ENCODE measurements at places on chromosomes 12 and 14. TPM values are rescaled to one million over a fixed set of nuclear protein-coding genes. Genes with fewer than 3 reads are reported as not detected.

The CMA1 gene
- 0.56 TPM for total RNA-seq

- no peak overlapping the region for H3K27ac ChIP-seq
- no peaks in the 10 kb centered on the region for H3K4me1 ChIP-seq
- no peaks in the 10 kb centered on the region for H3K27me3 ChIP-seq
- DNase-seq, result no peak
- no peak overlapping the region for H3K4me3 ChIP-seq
Observed at GRCh38 chr12:71447691-71448132, 8.1 kb downstream of the LGR5 start.

The NRIP2 gene
- total RNA-seq, result not detected

DNA sequence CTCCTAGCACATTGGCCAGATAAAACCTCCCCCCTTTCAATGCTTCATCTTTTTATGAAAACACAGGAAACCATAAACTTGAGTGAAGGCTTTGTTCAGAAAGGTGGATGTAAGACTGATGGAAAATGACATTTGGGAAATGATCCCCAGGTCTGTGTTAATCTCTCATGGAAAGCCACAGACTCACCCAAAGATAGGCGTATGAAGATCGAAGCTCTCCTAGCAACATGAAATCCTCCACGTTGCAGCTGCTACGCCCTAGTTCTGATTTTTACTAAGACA is 63.4 kb upstream of the PTGR2 start:
- peaks cover 41% of the 10 kb centered on the region for H3K4me1 ChIP-seq
- peaks cover 10% of the 10 kb centered on the region for H3K36me3 ChIP-seq
- peak overlapping the region; percentile 96 for H3K27ac ChIP-seq
- no peaks in the 10 kb centered on the region for H3K27me3 ChIP-seq
- no peak for DNase-seq

The GLT1D1 gene
- 0.11 TPM for total RNA-seq

- H3K27ac ChIP-seq, result no peak overlapping the region
- no peaks in the 10 kb centered on the region for H3K27me3 ChIP-seq
- H3K36me3 ChIP-seq, result no peaks in the 10 kb centered on the region
- no peaks in the 10 kb centered on the region for H3K4me1 ChIP-seq
- no peak for DNase-seq
Observed at GRCh38 chr14:51585055-51585454, 66.7 kb upstream of the FRMD6 start.

DNA sequence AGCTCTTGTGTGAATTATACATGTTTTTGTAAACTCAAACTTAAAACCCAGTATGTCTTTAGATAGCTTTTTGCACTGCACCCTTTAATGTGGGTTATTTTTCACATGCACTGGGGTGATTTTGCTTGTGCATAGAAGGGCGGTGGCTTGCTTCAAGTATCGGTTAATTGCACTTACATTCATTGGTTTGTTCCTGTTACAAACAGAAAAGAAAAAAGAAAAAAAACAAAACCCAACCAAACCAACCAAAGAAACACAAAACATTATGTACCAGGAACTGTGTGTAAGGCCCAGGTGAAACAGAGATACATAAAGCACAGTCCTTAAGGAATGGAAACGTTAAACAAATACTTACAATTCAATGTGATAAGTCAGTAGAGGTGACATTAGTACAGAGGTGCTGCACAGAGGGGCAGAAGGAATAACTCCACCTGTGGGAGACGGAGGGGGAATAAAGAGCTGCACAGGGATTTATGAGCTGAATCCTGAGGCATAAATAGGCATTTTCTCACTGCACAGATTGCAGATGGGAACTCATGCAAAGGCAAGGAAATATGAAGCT is 151.4 kb downstream of the KTN1 start:
- H3K4me3 ChIP-seq, result no peak overlapping the region
- no peaks in the 10 kb centered on the region for H3K4me1 ChIP-seq
- H3K27me3 ChIP-seq, result no peaks in the 10 kb centered on the region
- no peaks in the 10 kb centered on the region for H3K36me3 ChIP-seq
- no peak overlapping the region for H3K27ac ChIP-seq
- DNase-seq, result no peak

- no peak overlapping the region for H3K27ac ChIP-seq
- H3K36me3 ChIP-seq, result no peaks in the 10 kb centered on the region
- DNase-seq, result no peak
- H3K4me3 ChIP-seq, result no peak overlapping the region
- no peaks in the 10 kb centered on the region for H3K27me3 ChIP-seq
Observed at GRCh38 chr14:96380735-96381134, 11.2 kb upstream of the AK7 start.

The KRT79 gene
- not detected for total RNA-seq

The KRT71 gene
- total RNA-seq, result not detected

GRCh38 chr14:104282332-104283196 is 144.2 kb downstream of the KIF26A start:
- H3K36me3 ChIP-seq, result no peaks in the 10 kb centered on the region
- no peak for DNase-seq
- H3K27ac ChIP-seq, result no peak overlapping the region
- no peaks in the 10 kb centered on the region for H3K4me1 ChIP-seq
- no peak overlapping the region for H3K4me3 ChIP-seq
- H3K27me3 ChIP-seq, result no peaks in the 10 kb centered on the region

The KRT85 gene
- not detected for total RNA-seq

The PUS7L gene
- 24.5 TPM for total RNA-seq

The TSPAN19 gene
- not detected for total RNA-seq

- H3K4me3 ChIP-seq, result no peak overlapping the region
- H3K4me1 ChIP-seq, result peaks cover 8% of the 10 kb centered on the region
- H3K27ac ChIP-seq, result no peak overlapping the region
- no peaks in the 10 kb centered on the region for H3K36me3 ChIP-seq
Observed at GRCh38 chr14:66056268-66056907, 429.8 kb upstream of the CCDC196 start.

- no peaks in the 10 kb centered on the region for H3K36me3 ChIP-seq
- no peaks in the 10 kb centered on the region for H3K27me3 ChIP-seq
- no peak for DNase-seq
- no peaks in the 10 kb centered on the region for H3K4me1 ChIP-seq
Observed at GRCh38 chr14:51789596-51789995, 70.8 kb upstream of the GNG2 start.

The RHOJ gene
- not detected for total RNA-seq

GRCh38 chr14:49553106-49553505 is 33.1 kb downstream of the RPS29 start:
- no peak for DNase-seq
- no peaks in the 10 kb centered on the region for H3K4me1 ChIP-seq
- H3K27me3 ChIP-seq, result no peaks in the 10 kb centered on the region

The MSI1 gene
- not detected for total RNA-seq

The RPL10L gene
- total RNA-seq, result not detected

The PLEKHD1 gene
- total RNA-seq, result 0.13 TPM

The FBXO33 gene
- total RNA-seq, result 14.4 TPM

DNA sequence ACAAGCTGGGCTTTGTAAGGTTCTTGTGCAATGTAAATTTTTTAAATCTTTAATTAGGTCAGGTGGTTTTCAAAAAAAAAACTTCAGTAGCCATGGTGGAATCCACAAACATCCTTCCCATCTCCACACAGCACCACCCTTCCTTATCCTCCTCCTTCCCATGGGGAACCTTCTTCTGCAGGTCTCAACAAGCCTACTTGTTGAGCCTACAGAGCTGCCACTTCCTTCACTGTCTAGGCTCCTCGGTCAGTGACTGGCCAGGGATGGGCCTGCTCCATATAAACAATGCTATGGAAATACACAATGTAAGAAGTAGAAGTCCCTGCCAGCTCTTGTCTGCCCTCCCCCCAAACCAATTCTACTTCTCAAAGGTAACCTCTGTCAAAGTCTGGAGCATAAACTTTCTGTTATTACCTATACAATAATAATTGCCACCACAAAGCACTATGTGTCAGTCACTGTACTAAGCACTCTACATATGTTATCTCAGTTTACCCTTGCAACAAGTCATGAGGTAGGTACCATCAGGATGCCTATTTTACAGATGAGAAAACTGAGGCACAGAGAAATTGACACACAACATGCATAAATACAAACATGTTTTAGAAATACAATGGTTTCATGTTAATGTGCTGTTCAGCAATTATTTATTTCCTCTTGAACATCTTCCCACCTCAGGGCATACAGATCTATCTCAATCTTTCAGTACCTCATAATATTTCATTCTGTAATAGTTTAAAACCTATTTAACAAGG is 17.4 kb downstream of the LIMA1 start:
- no peaks in the 10 kb centered on the region for H3K36me3 ChIP-seq
- no peaks in the 10 kb centered on the region for H3K27me3 ChIP-seq
- DNase-seq, result no peak
- no peaks in the 10 kb centered on the region for H3K4me1 ChIP-seq
- no peak overlapping the region for H3K4me3 ChIP-seq

- H3K36me3 ChIP-seq, result no peaks in the 10 kb centered on the region
- no peak overlapping the region for H3K27ac ChIP-seq
- no peak for DNase-seq
- H3K4me3 ChIP-seq, result no peak overlapping the region
- H3K27me3 ChIP-seq, result no peaks in the 10 kb centered on the region
- no peaks in the 10 kb centered on the region for H3K4me1 ChIP-seq
Observed at GRCh38 chr12:117884161-117884560, 84.6 kb downstream of the KSR2 start.

DNA sequence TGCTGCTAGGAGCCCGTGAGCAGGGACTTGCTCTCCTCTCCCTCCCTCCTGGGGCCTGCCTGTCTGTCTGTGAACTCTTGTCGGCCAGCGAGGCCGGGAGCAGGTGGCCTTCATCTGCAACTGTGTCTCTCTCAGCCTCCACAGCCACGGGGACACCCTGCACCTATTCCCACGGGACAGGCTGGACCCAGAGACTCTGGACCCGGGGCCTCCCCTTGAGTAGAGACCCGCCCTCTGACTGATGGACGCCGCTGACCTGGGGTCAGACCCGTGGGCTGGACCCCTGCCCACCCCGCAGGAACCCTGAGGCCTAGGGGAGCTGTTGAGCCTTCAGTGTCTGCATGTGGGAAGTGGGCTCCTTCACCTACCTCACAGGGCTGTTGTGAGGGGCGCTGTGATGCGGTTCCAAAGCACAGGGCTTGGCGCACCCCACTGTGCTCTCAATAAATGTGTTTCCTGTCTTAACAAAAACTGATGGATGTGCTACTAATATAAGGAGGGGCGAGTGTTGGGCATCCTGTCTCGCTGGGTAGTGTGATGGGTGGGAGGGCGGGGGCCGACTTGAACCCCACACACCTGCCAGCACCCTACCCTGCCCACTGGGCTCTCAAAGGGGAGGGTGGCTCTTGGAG is 34.8 kb downstream of the MEG3 start:
- no peak overlapping the region for H3K4me3 ChIP-seq
- no peak overlapping the region for H3K27ac ChIP-seq
- H3K36me3 ChIP-seq, result no peaks in the 10 kb centered on the region
- H3K27me3 ChIP-seq, result no peaks in the 10 kb centered on the region

DNA sequence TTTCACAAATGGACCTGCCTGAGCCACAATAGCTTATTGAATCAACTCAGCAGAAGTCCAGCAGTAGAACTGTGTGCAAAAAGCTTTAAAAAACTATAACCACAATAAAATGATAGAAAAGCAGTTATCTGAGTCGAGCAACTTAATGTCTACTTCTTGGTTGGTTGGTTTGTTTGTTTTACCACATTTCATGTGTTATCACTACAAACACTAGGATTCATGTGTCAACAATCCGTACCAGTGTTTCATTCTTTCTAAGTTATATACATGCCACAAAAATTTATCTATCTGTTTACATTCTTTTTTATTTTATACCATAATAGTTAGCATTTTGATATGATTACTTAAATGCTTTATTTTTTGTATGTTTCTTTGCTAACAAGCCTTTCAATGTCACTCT is 339.0 kb downstream of the KCNH5 start:
- H3K4me3 ChIP-seq, result no peak overlapping the region
- no peaks in the 10 kb centered on the region for H3K27me3 ChIP-seq
- H3K36me3 ChIP-seq, result no peaks in the 10 kb centered on the region
- H3K4me1 ChIP-seq, result no peaks in the 10 kb centered on the region
- no peak for DNase-seq

The AMDHD1 gene
- 1.4 TPM for total RNA-seq

- H3K36me3 ChIP-seq, result no peaks in the 10 kb centered on the region
- no peaks in the 10 kb centered on the region for H3K27me3 ChIP-seq
- no peak overlapping the region for H3K4me3 ChIP-seq
Observed at GRCh38 chr14:92874962-92875661, 47.8 kb upstream of the CHGA start.

The KCNK10 gene
- 0.10 TPM for total RNA-seq

All from naive thymus-derived CD4-positive, alpha-beta T cell (primary cell).